A673 (cell line): ENCODE measurements at places on chromosomes 12 and 14. TPM values are rescaled to one million over a fixed set of nuclear protein-coding genes. Genes with fewer than 3 reads are reported as not detected.

DNA sequence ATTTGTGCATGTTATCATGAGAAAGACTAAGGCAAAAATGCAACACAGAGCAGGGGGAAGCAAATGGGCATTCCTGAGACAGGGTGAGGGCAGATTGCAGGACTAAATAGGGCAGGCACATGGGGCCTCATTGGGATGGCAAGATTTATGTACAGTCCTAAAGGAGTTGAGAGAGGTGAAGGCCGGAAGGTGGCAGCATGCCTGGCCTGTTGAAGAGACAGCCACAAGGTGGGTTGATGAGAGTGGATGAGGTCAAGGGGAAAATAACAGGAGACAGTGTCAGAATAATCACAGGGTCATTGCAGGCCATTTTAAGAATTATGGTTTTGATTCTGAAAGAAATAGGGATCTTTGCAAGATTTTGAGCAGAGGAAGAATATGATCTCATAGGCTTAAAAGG is 21.0 kb downstream of the PAH start:
- H3K36me3 ChIP-seq, result no peaks in the 10 kb centered on the region
- H3K4me3 ChIP-seq, result no peak overlapping the region
- no peak for DNase-seq
- H3K4me1 ChIP-seq, result no peaks in the 10 kb centered on the region

GRCh38 chr14:96047101-96047500 is 7.9 kb downstream of the C14orf132 start:
- H3K27ac ChIP-seq, result no peak overlapping the region
- H3K4me3 ChIP-seq, result no peak overlapping the region

MUCL1 gene
- total RNA-seq, result not detected in 2 replicates

DNA sequence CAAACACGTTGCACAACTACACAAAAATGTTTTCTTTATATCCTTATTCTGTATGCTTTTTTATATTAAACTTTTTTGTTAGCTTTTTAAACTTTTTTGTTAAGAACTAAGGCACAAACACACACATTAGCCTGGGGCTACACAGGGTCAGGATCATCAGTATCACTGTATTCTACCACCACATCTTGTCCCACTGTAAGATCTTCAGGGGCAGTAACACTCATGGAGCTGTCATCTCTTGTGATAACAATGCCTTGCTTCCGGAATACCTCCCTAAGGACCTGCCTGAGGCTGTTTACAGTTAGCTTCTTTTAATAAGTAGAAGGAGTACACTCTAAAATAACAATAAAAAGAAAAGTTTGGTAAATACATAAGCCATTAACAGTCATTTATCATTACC is 42.2 kb downstream of the PLEKHA5 start:
- no peak for DNase-seq
- H3K4me1 ChIP-seq, result no peaks in the 10 kb centered on the region
- H3K27ac ChIP-seq, result no peak overlapping the region
- no peaks in the 10 kb centered on the region for H3K27me3 ChIP-seq
- H3K4me3 ChIP-seq, result no peak overlapping the region
- H3K36me3 ChIP-seq, result no peaks in the 10 kb centered on the region

DNA sequence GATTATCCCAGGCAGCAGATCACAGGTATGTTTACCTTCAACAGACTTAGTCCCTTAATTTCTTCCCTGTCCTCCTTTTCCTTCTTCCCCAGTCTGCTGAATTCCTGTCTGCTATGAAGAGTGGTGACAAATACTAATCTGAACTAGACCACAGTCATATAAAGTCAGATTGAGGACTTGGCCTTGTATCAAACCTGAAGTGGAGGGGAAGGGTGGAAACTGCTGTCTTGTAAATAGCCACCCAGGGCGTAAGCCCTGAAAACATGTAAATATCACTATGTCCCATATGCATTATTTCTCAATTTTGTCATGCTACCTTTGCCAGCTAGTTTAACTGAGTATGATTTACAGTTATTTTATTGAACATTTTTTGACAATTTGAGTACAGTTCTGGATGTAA is 368.0 kb downstream of the CCDC91 start:
- no peaks in the 10 kb centered on the region for H3K36me3 ChIP-seq
- no peaks in the 10 kb centered on the region for H3K27me3 ChIP-seq
- H3K27ac ChIP-seq, result no peak overlapping the region
- no peak for DNase-seq
- H3K4me1 ChIP-seq, result no peaks in the 10 kb centered on the region

GRCh38 chr12:93944911-93945310 is 203.5 kb upstream of the PLXNC1 start:
- no peaks in the 10 kb centered on the region for H3K4me1 ChIP-seq
- H3K36me3 ChIP-seq, result no peaks in the 10 kb centered on the region
- no peak overlapping the region for H3K4me3 ChIP-seq
- no peak for DNase-seq

INSM2 gene
- not detected in 2 replicates for total RNA-seq

- H3K36me3 ChIP-seq, result no peaks in the 10 kb centered on the region
- no peaks in the 10 kb centered on the region for H3K27me3 ChIP-seq
- DNase-seq, result no peak
Observed at GRCh38 chr12:76006028-76006925, 25.3 kb downstream of the PHLDA1 start.

VWF gene
- not detected in 2 replicates for total RNA-seq
